ENCODE measurements at places on chromosomes 2 and 18. TPM values are rescaled to one million over a fixed set of nuclear protein-coding genes. Genes with fewer than 3 reads are reported as not detected.

AQP12A gene
- total RNA-seq, result not detected

BCL11A gene
- 1.6 TPM for total RNA-seq

TRIM43 gene
- not detected for total RNA-seq

DCC gene
- not detected for total RNA-seq

TCF7L1 gene
- not detected for total RNA-seq
